ENCODE measurements at places on chromosomes 5 and 9. TPM values are rescaled to one million over a fixed set of nuclear protein-coding genes. Genes with fewer than 3 reads are reported as not detected.

DNA sequence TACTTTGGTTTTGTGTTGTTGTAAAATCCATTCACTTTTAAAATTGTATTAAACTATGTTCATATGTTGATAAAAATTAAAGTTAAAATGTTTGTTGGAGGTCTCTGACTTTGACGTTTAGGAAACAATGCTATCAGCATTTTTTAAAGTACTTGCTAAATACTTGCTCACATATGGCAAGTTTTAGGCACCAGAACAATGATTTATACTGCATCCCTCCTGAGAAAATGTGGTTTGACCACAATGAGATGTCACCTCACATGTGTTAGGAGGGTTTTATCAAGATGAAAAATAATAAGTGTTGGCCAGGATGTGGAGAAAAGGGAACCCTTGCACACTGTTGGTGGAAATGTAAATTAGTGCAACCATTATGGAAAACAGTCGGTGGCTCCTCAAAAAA lies 180.8 kb downstream of the HSD17B3 start:
- DNase-seq: no peak

The LURAP1L gene
- total RNA-seq: 13.7 TPM

The SUB1 gene
- 112 TPM for total RNA-seq

- no peak for DNase-seq
Observed at GRCh38 chr5:13749766-13750165, 194.7 kb downstream of the DNAH5 start.

The CCDC192 gene
- not detected for total RNA-seq

GRCh38 chr9:121691890-121692289 lies 40.5 kb downstream of the DAB2IP start:
- DNase-seq: no peak

GRCh38 chr5:112189391-112189790 lies 229.7 kb downstream of the EPB41L4A start:
- DNase-seq: no peak

The F2R gene
- total RNA-seq: 52.4 TPM

All from lower leg skin (tissue), 4 donors.